Lower lobe of right lung (tissue), 2 donors: ENCODE measurements at places on chromosomes 11 and 22. TPM values are rescaled to one million over a fixed set of nuclear protein-coding genes. Genes with fewer than 3 reads are reported as not detected.

Gene DBX1
- not detected for total RNA-seq

Gene SCGB1A1
- total RNA-seq, result 3,364 TPM

Gene FOLR1
- 134 TPM for total RNA-seq

Gene CBLIF
- total RNA-seq, result not detected

Gene CCS
- 40.5 TPM for total RNA-seq

Gene LINC01488
- total RNA-seq, result not detected

Gene FGF19
- total RNA-seq, result not detected

Gene APOL4
- total RNA-seq, result 29.0 TPM

Gene ME3
- 18.6 TPM for total RNA-seq

Gene RFPL3
- total RNA-seq, result not detected

DNA sequence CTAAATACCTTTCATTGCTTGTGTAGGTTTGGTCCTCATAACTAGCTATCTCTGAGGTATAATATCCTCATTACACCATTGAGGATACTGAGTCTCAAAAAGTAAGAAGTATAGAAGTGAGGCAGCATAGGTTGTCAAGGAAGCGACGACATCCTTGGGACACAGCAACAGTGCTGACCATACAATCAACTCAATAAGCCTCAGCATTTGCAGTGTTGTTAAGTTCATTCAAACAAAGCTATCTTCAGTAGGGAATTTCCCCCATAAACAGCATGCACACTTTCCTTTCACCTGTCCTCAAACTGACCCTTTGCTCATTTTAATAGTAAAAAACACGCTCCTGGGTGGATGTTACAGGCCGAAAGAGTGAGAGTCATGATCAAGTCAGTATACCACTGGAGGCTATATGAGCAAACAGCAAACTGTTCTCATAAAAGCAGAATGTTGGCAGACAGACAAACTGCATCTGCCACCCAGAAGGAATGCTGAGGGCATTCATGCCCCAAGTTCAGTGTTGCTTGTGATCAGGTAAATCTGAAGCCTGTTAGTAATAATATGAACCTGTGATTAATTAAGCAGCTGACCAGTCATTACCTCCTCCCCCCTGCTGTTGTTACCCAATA lies 756.2 kb upstream of the TENM4 start:
- DNase-seq, result no peak

GRCh38 chr11:14380947-14381561 lies 22.1 kb upstream of the RRAS2 start:
- DNase-seq, result peak; percentile 81

GRCh38 chr22:20967697-20968211 lies 699 bp downstream of the AIFM3 start:
- no peak for DNase-seq

DNA sequence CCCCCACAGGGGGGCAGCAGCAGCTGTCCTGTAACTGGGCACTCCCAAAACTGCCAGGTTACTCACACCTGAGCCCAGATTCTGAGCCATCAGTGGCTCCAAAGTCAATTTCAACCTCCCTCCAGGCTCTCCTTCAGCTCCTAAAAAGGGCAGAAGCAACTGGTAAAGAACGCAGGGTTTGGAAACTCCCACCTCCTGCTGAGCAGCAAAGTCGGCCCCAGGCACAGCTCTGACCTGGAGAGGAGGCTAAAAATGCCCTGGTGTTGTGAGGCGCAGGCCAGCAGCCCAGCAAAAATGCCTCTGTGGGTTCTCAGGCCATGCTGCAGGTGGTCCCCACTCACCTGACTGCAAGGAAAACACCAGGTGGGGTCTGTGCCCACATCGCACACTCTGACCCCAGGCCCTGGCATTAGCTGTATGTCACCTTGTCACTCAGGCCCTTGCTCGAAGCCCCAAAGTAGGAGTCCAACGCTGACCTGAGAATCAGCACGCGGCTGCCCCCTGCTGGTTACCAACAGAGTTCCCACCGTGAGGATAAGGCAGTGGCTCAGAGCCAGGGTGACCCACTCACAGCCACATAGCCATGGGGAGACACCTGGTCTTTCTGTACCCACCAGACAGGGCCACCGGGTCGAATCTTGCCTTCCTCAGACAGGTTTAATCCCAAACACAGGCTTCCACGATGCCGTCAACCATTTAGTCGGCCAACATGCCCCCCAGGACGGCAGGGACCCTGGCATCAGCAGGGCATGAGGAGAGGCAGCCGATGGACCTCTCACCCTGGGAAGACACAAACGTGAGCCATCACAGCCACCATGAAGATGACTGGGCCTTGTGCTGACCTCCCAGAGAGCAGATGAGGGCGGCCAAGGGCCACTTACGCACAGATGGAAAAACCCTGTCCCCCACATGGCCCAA lies 11.1 kb downstream of the POLR3H start:
- peak; percentile 82 for DNase-seq

GRCh38 chr11:112179601-112180000 lies 4.3 kb downstream of the BCO2 start:
- no peak for DNase-seq

- no peak for DNase-seq
Observed at GRCh38 chr11:19805376-19805775, 92.7 kb downstream of the NAV2 start.

DNA sequence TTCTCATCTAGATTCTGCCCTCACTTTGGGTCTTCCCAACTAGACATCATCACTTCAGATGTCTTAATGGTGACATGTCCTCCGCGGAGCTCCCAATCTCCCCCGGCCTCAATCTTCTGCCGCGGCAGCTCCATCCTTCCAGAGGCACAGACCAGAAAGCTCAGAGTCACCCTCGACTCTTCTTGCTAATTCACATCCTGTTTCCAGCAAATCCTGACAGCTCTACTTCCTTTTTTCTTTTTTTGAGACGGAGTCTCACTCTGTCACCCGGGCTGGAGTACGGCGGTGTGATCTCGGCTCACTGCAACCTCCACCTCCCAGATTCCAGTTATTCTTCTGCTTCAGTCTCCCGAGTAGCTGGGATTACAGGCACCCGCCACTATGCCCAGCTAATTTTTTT lies 54.5 kb downstream of the CACNG2 start:
- DNase-seq, result no peak

GRCh38 chr11:102364991-102365390 lies 18.0 kb downstream of the BIRC2 start:
- no peak for DNase-seq

DNA sequence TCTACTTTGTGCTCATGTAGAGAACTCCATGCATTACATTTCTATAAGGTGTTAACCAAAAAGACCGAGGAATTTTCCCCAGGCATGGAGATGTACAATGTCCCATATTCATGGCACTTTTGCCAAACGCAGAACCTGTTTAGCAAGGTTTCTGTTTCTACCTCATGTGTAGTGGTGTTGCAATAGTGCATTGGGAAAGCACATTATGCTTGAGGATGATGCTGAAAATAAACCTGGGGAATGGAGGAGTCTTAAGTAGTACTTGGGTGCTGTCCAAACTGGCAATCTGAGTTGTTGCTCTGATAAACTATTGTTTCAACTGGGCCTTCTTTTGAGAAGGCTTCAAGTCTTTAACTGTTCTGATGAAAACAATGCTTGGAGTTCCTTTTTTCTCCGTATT lies 11.5 kb upstream of the MUC15 start:
- DNase-seq, result no peak

- DNase-seq, result no peak
Observed at GRCh38 chr11:45646275-45646927, 19.0 kb downstream of the CHST1 start.

- peak; percentile 41 for DNase-seq
Observed at GRCh38 chr11:77086521-77087472, 15.8 kb upstream of the OMP start.

DNA sequence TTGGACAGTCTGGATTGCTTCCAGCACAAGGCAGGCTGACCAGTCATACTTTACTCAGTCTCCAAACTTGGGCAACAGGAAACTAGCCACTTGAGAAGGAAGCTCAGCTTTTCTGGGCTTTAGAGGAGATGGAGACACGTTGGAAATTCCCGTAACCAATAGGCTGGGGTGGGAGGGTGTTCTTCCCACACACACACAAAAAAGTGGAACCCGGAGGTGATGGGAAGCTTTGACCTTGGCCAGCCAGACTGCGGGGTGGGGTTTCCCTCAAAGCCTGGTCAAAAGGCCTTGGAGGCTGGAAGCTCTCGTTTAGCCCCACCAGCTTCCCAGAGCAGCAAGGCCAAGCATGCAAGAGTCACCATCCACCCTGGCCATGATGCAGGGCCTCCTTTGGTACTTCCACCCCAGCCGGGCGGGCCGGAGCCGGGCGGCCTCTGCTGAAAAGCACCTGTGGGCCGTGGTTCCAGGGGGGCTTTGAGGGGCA lies 126.2 kb downstream of the BCR start:
- peak; percentile 44 for DNase-seq

DNA sequence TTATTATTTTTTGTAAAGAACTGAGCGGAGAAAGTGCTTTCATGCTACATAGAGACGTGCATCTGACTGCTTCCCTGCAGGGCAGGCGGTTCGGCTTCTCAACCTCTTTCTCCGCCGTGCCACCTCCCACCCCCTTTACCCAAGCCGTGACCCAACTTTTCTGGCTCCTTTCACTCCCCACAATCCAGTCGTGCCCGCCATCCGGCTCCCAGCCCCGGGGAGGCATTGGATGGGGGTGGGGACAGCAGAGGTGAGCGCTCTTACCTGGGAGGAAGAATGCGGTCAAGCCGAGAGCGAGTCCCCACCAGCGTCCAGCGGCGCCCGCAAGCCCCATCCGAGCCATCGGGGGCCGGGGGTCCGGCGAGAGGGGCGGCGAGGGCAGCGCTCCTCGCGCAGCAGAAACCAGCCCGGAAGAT lies 781 bp downstream of the NECTIN1 start:
- DNase-seq, result no peak

DNA sequence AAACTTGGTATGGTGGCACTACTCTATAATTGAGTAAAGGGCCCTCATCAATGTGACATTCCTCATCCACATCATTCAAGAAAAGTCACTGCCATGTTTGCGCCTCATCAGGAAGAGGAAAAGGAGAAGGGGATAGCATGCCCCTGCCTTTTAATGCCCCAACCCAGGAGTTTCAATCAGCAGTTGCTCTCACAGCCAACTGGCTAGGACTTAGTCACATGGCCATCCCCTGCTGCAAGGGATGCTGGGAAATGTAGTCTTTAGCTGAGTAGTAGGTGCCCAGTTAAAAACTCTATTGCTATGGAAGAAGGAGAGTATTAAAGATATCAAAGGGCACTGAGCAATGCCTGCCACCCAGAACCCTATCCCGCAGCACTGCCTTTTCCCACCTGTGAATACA lies 10.9 kb upstream of the CCND1 start:
- DNase-seq, result no peak

DNA sequence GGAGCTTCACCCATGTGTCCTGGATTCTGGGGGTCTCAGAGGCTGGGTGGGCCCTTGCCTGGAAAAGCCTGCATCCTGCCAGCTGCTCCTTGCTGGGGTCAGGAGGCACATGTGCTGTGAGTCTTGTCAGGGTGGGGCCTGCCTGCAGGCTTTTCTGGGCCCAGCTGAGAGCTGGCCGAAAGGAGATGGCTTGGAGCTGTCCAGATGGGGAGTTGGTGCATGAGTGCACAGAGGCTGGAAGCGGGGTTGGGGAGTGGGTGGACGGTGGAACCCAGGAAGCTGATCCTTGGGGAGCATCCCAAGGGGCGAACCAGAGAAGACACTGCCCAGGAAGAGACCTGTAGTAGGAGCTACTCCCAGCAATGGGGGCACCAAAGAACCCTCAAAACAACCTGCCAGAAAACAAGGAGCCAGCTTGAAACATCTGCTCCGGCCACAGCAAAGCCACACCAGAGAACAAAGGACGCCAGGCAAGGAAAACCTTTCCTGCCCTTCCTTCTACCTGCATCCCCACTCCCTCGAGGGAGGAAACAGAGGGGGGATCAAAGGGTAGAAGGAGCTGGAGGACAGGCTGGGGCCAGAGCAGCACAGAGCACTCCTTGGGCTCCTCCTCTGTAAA lies 8.2 kb upstream of the KCTD17 start:
- DNase-seq, result no peak

GRCh38 chr11:86370922-86371594 lies 3.6 kb upstream of the CCDC81 start:
- no peak for DNase-seq

- DNase-seq, result no peak
Observed at GRCh38 chr11:74014880-74015279, 6.0 kb upstream of the UCP3 start.

GRCh38 chr11:45844822-45845578 lies 2.3 kb upstream of the CRY2 start:
- no peak for DNase-seq

DNA sequence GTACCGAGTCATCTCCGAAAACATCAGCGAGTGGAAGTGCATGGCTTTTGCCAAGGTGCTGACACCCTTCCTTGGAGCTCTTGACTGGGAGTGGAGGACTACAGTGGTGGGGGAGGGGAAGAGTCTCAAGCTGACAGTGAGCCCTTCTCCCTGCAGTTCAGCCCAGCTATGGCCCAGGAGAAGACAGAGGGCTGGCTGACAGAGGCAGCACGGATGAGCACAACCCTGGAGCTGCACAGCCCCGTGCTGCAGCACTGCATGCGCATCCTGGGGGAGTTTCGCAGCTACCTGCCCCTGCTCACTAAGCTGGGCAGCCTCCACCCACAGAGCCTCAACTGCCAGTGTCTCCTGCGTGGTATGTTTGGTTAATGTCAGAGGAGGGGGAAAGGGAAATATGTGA lies 41.4 kb downstream of the DNHD1 start:
- no peak for DNase-seq

DNA sequence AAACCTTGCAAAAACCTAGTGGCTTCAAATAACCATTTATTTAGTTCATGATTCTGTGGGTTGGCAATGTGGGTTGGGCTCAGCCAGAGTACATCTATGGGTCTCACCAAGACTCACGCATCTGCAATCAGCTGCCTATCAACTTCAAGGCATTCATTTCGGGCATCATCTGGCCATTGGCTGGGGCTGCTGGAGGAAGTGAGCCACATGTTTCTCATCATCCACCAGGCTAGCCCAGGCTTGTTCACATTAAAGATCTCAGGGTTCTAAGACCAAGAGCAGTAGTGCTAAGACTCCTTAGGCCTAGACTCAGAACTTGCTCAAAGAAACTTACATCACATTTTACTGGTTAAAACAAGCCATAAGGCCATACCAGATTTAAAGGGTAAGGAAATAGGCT lies 478.9 kb upstream of the ARHGAP42 start:
- no peak for DNase-seq

GRCh38 chr11:87173185-87174039 lies 135.7 kb downstream of the TMEM135 start:
- DNase-seq, result no peak

GRCh38 chr11:125211191-125211947 lies 46.8 kb downstream of the PKNOX2 start:
- DNase-seq, result no peak

GRCh38 chr11:1563149-1563638 lies 8.9 kb downstream of the DUSP8 start:
- DNase-seq, result no peak

GRCh38 chr11:74015919-74016684 lies 7.2 kb upstream of the UCP3 start:
- DNase-seq, result no peak

DNA sequence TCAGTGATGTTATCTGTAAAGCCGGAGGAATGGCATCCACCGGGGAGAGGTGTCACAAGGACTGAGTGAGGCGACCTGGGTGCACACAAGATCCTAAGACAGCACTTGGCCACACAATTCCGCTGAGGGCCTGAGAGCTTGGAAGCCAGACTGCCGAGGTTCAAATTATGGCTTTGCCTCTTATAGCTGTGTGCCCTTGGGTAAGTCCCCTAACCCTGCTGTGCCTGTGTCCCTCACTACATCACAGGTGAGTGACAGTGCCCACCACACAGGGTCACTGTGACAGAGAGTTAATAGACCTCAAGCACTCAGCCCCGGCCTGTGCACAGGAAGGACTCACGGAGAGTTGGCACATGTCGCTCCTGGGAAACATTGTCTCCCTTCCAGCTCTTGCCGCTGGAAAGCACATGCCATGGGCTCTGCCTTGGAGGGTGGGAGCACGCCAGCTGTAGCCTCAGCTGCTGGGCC lies 592 bp downstream of the RHOD start:
- no peak for DNase-seq
